CD4-positive, alpha-beta T cell (primary cell): ENCODE measurements at places on chromosomes 3 and 15. TPM values are rescaled to one million over a fixed set of nuclear protein-coding genes. Genes with fewer than 3 reads are reported as not detected.

Gene CCDC9B
- total RNA-seq: 1.5 TPM

Gene QTRT2
- 27.0 TPM for total RNA-seq

- DNase-seq: no peak
Observed at GRCh38 chr3:26967501-26967900, 344.9 kb downstream of the LRRC3B start.

DNA sequence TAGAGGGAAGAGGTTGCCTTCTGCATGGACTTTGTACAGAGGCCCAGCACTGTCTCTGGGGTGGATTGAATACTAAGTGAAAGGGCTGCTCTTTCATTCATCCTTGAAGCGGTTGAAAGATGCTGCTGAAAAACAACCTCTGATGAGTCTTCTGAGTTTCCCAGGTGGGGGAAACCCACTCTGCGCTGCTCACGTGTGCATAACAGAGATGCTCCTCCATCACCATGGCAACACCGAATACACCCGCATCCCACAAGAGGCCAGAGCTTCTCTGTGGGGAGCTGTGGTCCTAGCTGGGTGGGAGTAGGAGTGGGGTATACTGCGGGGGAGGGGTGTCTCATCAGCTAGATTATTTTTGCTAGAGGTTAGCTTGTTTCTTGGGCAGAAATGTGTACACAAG lies 6.1 kb upstream of the SYN2 start:
- no peak for DNase-seq

GRCh38 chr3:44862226-44862637 lies 520 bp downstream of the TMEM42 start:
- DNase-seq: no peak
